ENCODE measurements at places on chromosomes 5 and 9.

DNA sequence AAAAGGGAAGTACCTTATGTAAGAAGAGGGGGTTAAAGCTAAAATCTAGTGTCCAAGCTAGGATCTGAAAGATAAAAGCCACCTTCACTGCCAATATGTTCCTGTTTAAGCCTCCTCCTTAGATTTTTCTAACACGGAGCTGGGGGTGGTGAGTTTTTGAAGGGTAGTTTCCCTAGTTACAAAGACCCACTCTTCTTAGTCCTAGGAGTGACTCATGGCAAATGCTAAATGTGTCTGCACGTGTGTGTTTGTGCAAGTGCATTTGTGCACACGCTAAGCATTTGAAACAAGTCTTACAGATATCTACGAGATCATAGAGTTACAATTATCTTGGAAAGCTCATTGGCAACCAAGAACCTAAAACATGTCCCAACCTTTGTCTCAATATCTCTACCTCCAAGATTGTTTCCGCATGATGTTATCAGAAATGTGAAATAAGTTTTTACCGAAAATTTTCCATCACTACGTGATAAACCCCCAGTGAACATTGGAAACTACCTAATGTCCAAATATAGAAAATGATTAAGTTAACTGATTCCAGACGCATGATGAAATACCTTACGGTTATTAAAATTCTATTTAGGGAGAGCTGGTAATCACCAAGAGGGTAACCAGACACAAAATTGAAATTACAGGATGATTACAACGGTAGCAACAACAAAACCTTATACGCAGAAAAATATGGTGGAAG lies 78.0 kb upstream of the HRH2 start:
- no peak for DNase-seq

- no peak for DNase-seq
These were observed 577 bp downstream of the RNF145 start for GRCh38 chr5:159208514-159209437.

- DNase-seq, result no peak
These were observed 436.1 kb downstream of the CDH10 start for GRCh38 chr5:24208686-24209106.

DNA sequence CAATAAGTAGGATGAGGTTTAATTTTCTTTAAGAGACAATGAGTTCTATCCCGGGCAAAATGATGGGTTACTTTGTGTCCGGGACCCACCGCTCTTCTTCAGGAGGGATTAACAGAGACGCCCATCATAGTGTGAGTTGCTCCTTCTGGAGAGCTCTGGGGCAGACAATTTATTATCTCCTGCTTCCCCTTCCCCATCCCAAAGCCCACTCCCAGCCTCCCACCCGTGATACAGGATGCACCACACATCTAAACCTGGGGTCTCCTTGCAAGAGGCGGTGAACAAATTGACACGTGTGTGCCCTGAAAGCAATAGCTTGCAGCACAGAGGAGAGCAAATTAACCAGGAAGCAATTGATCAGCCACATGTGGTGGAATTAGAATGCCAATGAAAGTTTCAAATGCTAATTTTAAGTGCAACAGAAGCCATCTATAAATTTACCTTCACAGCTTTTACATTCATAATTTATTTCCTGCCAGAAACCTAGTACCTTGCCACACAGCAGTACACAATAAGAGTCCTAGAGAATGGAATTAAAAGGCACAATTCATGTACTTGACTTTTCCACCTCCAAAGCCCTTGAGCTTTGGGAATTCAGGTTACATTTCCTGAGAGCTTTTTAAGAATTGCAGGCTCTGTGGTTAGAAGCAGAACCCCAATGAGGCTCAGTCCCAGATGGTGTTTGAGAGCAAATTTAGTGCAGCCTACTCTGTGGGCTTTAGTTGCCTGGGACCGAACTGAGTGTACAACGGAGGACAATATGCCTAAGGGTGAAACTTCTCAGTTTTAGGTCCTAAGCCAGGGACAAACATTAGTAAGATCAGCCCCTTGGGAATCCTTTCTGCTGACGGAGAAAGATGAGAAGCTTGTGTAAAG lies 399.6 kb downstream of the MED10 start:
- DNase-seq, result no peak

GRCh38 chr5:102792705-102793104 lies 37.6 kb downstream of the PAM start:
- no peak for DNase-seq

DNA sequence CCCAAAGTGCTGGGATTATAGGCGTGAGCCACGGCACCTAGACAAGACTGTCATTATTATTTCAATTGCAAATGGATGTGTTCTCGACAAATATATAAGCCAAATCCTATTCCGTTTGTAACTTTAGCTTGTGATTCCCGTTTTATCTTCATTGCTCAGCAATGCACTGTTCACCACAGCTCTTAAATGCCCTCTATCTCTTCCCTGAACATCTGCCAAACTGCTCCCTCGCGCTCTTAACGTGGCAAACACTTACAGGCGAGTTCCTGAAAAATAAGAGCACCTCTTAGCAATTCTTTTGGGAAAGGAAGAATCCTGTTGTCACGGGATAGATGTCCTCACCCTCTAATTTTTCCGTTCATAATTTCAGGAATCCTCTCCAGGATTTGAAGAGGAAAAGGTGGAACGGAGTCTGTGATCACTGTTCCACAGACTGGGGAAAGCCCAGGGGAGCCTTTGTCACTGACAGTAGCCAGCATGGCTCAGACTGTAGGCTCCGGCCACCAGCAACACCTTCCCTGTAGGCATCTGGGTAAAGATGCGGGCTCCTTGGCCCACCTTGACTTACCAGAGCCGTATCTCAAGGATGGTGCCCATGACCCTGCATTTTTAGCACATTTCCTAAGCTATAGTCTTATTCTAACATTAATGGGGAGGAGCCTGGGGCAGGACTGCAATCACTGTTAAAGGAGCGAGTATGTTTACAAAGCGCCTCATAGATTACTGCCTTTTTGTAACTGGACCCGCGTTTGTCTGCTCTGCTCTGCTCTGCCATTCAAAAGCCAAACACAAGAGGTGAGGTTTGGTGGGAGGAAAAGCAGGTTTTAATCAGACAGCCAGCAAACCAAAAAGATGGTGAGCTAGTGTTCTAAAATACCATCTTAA lies 20.2 kb upstream of the GNPDA1 start:
- no peak for DNase-seq

DNA sequence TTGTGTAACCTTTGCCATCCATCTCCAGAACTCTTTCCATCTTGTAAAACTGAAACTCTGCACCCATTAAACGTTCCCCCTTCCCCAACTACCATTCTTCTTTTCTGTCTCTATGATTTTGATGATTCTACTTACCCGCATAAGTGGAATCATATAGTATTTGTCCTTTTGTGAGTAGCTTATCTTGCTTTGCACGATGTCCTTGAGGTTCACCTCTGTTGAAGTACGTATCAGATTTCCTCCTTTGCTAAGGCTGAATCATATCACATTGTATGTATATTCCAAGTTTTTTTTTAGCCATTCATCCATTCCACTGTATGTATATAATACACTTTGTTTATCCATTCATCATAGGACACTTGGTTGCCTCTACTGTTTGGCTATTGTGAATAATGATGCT lies 2.9 kb upstream of the RNF130 start:
- no peak for DNase-seq

GRCh38 chr5:109833946-109834345 lies 144.2 kb downstream of the MAN2A1 start:
- no peak for DNase-seq

DNA sequence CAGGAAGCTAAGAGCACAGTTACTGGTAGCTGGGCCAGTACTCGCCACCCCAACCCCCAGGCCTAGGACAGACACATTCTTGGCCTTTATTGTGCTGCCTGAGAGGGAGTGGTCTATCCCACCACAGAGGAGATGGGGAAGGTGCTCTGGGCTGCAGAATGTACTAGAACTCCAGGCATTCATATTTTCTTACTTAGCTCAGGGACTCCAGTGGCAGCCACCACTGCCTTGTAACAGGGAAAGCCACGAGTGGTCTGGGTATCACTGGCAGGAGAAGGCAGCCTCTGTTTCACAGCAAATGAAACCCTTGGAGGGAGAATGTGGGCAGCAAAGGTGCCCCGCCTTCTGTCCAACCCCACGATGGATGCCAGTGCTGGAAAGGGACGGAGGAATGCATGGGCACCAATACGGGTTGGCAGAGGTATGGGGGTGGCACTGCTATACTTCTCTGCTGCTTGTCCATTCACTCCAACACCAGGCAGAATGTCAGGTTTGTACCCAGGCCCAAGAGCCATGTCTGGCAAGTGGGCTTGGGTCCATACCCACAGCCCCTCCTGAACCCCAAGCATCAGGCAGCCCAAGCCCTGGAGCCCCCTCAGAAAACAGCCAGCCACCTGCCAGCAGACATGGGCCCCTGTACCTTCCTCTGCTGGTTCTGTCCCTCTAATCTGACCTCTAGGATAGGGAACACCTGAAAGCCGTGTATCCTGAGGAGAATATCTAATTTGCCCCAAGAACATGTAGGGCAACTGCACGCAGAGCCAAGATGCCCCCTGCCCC lies 4.6 kb downstream of the SEPTIN8 start:
- DNase-seq, result no peak

GRCh38 chr5:23274171-23274570 lies 233.2 kb upstream of the PRDM9 start:
- DNase-seq, result no peak

GRCh38 chr5:6910950-6911349 lies 197.7 kb downstream of the TENT4A start:
- DNase-seq, result no peak

- DNase-seq, result no peak
These were observed 53.7 kb downstream of the ZNF462 start for GRCh38 chr9:106916466-106917235.

GRCh38 chr9:134315716-134316448 lies 10.4 kb upstream of the RXRA start:
- DNase-seq, result no peak

DNA sequence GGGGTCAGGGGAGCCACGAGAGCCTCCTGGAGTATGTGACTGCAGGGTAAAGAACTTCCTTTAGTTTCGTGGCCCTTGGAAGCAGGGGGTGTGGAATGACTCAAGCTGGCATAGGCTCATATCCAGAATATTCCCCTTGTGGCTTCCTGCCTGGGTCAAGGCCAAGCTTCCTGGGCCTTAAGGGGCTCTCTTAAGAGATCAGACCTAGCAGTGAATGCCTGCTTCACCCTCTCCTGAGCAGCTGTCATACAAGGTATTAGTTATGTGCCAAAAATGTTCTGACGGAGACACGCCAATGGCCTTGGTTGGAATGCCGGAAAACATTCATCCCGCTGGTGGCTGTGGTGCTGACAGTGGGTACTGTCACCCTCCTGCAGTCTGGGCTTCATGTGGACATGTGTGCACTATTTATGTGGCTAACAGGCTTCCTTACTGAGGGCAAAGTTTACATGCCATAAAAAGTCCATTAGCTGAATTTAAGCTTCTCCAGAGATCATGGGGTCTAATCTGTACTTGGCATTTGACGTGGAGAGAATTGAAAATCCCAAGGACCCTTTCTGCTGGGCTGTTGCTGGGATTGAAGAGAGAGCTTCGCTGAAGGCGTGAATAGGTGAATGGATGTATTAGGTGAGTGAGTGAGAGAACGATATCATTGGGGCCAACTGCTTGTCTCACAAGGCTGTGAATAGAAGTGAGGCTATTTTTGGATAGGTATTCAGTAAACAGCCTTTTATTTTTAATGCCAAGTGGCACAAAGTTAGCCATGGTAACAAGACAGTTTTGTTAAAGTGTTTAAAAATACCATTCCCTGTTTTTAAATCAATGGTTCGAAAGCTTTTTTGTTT lies 156.8 kb downstream of the MACROH2A1 start:
- no peak for DNase-seq

DNA sequence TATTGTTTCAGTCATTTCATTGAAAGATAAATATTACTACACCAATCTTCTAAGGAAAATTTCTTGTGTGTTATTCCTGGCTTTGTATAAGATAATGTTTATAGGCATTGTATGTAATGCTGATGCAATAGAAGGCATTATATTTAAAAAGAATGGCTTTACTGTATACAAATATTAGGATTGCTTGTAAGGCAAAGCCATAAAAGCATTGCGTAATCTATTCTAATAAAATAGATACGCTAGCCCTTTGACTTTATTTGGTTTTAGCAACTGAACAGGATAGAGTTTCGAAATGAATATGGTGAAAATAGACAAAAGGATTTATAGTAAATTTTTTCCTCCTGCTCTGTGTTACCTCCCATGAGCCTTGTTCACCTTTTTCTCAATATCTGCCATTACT lies 5.5 kb upstream of the LYSMD3 start:
- DNase-seq, result no peak

- no peak for DNase-seq
These were observed 10.9 kb downstream of the RAPGEF1 start for GRCh38 chr9:131728961-131729360.

DNA sequence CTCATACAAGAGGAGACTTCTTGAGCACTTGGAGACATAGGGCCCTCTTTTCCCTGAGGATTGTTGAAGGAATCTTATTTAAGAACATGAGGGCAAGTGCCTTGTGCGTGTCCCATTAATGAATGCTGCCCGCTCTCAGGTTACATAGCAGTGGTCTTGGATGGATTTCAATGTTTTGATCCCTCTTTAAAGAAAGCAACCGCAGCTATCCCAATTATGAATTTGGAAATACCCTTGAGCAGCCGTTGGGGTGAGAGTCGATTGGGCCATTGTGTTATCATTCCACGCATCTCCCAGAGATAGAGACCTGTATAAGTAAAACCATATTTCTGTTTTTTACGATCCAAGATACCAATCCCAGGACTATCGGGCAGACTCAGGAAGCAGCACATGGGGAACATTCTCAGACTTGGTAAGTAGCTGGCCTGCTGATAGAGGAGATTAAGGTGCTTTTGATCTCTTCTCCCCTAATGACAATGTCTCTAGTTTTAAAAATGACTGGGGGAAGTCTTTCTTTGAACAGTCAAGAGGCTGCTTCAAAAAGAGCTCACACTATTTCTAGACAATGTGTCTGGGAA lies 145.3 kb downstream of the MACROH2A1 start:
- DNase-seq, result no peak

DNA sequence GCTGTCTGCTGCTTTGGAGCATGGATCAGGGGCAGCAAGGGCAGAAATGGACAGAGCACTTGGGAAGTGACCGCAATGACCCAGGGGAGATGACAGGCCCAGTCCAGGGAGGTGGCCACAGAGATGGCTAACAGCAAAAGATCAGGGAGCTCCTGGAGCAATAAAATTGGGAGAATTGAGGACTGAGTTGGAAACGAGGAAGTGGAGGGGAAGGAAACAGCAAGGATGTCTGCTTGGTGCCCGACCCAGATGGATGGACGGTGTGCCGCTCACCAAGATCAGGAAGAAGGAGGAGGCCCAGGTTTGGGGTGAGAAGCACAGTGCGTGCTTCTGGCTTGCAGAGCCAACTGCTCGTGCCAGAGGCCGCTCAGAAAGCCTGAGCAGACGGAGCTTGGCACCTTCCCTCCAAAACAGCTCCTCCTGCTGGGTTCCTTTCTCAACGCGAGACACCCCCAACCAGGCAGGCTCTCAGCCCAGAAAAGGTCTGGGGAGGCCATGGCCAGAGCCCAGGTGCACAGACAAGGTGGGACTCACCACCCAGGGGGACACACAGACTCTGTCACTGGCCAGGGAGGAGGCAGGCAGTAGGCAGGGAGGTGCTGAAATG lies 1.7 kb upstream of the SLC34A1 start:
- DNase-seq, result no peak

GRCh38 chr5:78563621-78564020 lies 85.0 kb downstream of the LHFPL2 start:
- DNase-seq, result no peak
